ENCODE measurements at places on chromosomes 4 and X.
A peak's percentile ranks its signal among the peaks of the same experiment; 100 is the strongest.

DNA sequence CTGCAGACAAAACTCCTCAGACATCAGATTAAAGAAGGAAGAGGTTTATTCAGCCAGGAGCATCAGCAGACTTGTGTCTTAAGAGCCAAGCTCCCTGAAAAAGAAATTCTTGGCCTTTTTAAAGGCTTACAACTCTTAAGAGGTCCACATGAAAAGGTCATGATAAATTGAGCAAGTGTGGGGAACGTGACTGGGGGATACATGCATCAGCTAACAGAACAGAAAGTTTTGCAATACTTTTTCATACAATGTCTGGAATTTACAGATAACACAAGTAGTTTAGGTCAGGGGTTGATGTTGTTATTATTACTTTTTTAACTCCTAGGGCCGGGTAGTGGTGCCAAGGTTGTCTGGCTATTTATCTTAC is 55.6 kb upstream of the RBMX start:
- DNase-seq = no peak

GRCh38 chrX:122133478-122133877 is 1050.6 kb upstream of the GRIA3 start:
- no peak for DNase-seq

DNA sequence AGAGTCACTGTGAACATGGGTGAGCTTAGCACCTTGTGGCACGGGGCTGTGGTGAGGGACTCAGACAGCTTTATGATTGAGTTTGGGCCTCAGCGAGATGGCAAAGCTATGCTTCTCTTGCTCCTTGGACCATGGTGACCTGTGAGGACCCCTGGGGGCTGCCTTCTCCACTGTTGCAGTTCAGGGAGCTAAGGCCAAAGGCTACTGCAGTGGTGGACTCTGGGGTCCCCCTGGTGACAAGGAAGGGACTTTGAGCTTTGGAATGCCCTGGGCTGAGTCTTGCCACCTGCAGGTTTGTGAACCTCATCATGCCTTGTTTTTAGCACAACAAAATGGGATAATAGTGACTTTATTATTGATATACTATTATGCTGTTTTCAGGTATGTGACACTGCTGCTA is 36.5 kb downstream of the TBL1X start:
- no peak for DNase-seq

GRCh38 chr4:101669138-101669831 is 121.2 kb upstream of the BANK1 start:
- DNase-seq = no peak

DNA sequence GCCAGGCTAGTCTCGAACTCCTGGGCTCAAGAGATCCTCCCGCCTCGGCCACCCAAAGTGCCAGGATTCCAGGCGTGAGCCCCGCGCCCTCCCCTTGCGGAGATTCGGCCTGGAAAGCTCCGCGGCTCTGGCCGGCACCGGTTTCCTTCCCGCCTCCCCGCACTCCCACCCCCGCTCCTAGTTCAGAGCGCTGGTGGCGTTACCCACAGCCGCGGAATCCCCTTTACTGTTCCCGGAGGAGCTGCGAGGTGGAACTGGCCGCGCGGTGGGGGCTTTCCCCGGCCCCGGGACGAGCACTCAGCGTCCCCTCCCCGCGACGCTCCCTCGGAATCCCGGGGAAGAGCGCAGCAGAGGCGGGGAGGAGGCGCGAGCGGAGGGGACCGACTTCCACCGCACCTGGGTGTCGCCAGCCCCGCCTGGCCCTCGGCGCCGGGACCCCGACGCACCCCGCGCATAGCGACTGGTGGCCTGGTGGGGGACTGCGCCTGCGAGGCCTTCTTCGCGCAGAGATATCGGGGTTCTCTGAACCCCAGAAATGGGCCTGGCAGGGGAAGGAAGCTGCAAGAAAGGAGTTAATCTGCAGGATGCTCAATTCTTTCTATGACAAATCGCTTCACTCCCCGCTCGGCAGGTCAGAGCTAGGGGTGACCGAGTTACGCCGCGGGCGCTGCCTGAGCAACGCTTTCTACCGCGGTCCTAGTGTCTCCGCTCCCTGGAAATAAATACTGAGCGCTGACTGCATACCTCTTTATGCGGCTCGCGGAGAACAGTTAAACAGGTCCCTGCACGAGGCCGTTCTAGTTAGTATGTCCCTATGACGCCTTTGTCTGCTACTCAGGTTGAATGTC is 14.6 kb upstream of the SLC25A4 start:
- DNase-seq = peak; percentile 59

DNA sequence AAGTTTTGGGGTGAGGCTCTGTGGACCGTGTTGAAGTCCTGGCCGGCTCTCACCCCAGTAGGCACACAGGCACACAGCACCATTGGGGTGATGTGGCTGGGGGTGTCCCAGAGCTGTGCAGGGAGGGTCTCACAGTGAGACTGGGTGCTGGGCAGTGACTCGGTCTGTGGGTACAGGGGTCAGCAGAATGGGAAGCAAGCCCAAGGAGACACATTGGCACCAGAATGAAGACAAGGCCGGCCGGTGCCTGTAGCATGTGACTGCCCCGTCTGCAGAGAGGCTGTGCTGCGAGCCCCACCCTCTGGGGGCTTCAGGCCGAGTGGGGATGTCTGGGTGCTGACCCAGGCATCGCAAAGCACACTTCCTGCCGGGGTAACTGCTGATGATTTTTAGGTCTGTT is 5.2 kb downstream of the MAEA start:
- DNase-seq = no peak

DNA sequence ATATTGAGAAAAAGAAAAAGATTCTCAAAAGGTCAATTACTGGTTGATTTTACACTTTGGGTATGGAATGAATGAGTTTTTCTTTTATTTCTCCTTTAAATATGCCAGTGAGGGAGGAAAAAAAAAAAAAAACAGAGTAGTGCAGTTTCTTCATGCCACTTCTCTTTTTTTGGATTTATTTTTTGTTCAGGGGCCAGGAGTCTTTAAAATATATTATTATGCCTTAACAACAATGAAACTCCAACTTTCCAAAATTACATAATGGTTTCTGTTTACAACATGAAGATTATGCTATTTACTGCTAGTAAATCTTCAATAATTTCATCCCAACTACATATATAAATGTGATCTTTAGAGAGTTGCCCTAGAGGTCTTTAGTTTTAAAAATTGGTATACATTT is 31.9 kb downstream of the DTHD1 start:
- no peak for DNase-seq

GRCh38 chr4:52957220-52957686 is 95.1 kb downstream of the RASL11B start:
- no peak for DNase-seq

GRCh38 chr4:18751083-18751482 is 729.5 kb upstream of the LCORL start:
- no peak for DNase-seq

DNA sequence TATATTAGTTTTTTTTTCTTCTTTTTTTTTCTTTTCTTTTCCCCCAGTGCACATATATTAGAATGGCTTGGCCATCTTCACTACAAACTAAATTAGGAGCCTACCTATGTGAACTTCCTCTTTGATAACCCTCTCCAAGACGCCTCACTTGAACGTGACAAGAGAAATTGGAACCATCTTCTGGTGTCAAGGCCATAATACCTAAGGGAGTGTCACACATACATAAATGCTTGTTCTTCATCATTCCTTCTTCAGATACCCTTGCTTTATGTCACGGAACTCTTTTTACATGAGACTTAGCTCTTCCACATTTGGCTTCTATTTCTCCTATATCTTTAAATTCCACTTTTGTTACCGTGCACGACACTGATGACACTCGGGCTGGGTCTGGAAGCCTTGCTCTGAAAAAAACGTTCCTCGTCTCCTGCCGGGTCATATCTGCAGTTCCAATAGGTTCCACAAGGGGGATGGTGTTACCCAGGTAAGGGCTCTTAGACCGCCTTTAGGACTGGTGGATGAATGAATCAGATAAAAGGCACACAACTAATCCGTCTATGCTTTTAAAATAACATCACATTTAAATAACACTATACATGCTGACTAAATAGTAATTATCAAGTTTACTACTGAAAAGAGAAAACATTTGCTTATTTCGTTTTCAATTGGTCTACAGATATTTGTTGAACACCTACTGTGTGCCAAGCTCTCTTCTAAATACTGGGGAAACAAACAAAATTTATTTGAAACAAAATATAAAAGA is 19.9 kb downstream of the DGAT2L6 start:
- DNase-seq = peak; percentile 28

DNA sequence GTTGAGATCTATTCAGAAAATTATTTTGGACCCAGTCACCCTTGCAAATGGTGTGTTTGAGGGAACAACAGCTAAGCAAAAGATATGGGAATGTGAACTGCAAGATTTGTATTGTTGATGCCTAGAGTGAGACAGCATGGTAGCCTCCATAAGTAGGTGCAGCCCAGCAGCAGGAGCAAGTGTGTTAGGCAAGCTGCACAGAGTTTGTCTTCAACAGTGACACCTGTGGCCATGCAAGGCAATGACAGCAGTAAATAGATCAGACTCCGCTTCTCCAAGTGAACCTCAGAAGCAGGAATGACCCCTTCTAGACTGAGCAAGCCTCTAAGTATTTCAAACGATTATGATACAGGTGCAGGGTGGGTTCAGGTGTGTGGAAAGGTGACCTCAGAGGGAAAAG is 133.4 kb upstream of the MSX1 start:
- DNase-seq = no peak

DNA sequence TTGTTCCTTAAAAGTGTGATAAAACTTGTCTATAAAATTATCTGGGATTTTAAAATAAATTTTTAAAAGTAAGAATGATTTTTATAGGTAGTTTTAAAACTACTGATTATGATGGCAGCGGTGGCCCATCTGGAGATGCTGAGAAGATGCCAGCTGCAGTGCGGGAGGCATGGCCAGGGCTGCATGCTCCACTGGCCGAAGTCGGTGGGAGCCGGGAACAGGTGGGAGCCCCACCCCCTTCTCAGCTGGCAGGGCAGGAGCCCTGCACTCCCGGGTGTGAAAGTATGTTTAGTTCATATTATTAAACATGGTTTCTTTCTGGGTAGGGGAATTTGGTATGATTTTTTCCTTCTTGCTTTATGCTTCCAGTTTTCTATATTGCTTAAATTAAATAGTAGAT is 63.8 kb downstream of the CORIN start:
- no peak for DNase-seq

- no peak for DNase-seq
These were observed 34.4 kb downstream of the FAM13A start for GRCh38 chr4:89022426-89023128.

- no peak for DNase-seq
These were observed 9.4 kb downstream of the TMEM271 start for GRCh38 chr4:566508-567295.

DNA sequence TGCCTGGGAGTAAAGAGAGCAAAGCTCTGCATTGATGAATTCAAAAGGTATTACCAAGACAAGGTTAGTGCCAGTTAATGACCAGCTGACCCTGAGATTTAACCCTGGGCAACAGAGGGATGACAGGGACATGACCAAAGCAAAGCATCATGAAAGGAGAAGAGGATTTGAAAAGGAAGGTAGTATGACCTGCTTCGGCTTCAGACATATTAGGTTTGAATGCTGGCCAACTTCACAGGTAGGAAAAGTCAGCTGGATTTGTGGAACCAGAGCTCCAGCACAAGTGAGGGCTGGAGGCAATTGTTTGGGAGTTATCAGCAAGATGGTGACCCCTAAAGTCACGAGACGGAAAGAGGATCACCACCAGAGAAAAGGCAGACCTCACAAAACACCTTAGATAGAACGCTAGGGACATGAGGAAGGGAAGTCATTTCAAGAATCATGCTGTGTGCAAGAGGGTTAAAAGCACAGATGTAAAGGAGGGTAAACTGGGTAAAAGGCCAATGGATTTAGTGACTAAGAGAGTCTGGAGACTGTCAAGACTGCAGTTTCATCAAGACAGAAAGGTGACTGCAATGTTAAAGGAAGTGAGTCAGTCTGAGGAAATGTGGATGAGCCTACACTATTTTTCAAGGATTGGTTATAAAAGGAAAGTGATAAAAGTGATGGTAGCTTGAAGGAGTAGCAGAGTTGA is 45.6 kb downstream of the SH3RF1 start:
- no peak for DNase-seq

DNA sequence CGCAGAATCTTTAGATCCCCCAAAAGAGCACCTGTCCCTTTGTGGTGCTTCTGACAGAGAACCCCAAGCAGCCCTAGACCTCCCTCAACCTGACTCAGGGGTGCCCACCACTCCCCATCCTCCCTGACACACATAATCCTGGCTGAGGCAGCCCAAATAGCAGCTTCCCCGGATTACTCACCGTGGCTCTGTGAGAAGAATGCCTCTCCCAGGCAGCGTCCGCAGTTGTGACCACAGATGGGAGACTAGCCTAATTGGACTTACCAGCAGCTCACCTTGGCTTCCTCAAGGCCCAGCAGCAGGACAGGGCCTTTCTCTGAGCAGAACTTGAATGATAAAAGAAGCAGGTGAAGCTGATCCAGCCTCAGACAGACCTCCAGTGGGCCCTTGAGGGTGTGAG is 10.3 kb upstream of the ODAPH start:
- peak; percentile 8 for DNase-seq

GRCh38 chr4:56149591-56149990 is 200.8 kb downstream of the CEP135 start:
- no peak for DNase-seq

DNA sequence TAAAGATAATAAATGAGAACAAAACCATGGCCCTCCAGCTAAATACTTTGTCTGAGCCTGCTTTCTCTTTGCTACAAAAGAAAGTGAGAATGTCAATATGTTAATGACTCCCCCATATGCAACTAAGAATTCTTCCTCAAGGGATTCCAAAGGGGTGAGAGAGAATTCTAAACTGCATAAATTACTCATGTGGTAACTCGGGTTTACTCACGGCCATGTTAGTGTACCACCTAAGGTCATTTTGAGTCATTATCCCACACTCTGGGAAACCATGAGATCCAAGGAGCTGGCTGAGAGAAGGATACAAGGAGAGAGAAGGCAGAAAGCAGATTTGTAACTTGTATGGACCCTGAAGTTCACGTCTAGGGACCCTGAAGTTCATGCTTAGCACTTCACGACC is 190.3 kb downstream of the DHX15 start:
- peak; percentile 25 for DNase-seq

DNA sequence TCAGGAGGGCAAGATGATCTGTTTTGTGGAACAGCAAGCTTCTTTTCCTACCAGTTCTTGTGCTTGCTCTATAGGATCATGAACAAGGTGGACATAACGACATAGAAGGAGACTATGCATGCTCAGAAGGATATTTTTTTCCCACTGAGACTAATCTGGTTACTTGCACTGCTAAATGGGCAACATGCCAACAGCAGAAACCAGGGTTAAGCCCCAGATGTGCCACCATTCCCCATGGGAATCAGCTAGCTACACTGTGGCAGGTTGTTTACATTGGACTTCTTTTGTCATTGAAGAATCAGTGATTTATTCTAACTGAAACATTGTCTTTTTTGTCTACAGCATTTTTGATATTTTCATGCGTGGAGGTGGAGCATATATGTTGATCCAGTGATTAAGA is 165.6 kb downstream of the C4orf33 start:
- DNase-seq = no peak

GRCh38 chr4:20532116-20532790 is 168.0 kb upstream of the PACRGL start:
- no peak for DNase-seq

GRCh38 chrX:65600106-65600505 is 65.5 kb upstream of the LAS1L start:
- no peak for DNase-seq

GRCh38 chr4:107978716-107979451 is 10.8 kb upstream of the HADH start:
- no peak for DNase-seq
